ENCODE measurements at places on chromosomes 12 and 14. TPM values are rescaled to one million over a fixed set of nuclear protein-coding genes. Genes with fewer than 3 reads are reported as not detected.

The MYO1H gene
- total RNA-seq: not detected

The MMP17 gene
- total RNA-seq: 7.4 TPM

The PTHLH gene
- total RNA-seq: 0.97 TPM

The CLMN gene
- total RNA-seq: 5.5 TPM

The PLEKHH1 gene
- under 0.01 TPM for total RNA-seq

Measured in epithelial cell of umbilical artery (primary cell).